ENCODE measurements at places on chromosomes 1 and 21.

DNA sequence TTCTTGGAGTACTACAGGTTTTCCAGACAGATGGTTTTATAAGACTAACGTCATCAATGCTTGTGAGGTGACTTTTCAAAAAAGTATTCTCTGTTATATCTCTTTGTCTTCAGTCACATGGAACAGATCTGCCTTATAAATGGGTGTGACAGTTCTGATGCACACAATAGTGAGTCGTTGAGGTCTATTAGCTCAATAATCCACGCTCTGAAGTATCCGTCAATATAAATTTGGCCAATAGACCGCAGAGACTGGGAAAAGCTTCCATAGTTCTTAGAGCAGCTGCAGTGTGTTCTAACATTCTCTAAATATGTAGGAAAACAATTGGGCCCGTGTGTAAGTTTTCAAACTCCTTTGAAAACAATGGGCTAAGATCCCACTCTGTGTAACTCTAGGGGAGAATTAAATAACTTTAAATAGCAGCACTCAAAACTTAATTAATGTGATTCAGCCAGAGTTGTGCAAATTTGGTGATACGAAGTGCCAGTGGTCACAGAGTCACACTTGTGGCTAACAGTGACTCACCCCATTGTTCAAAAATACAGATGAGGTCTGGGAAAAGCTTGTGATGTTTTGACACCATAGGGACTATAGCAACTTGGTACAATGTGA is 316.0 kb downstream of the LMO4 start:
- DNase-seq: no peak

DNA sequence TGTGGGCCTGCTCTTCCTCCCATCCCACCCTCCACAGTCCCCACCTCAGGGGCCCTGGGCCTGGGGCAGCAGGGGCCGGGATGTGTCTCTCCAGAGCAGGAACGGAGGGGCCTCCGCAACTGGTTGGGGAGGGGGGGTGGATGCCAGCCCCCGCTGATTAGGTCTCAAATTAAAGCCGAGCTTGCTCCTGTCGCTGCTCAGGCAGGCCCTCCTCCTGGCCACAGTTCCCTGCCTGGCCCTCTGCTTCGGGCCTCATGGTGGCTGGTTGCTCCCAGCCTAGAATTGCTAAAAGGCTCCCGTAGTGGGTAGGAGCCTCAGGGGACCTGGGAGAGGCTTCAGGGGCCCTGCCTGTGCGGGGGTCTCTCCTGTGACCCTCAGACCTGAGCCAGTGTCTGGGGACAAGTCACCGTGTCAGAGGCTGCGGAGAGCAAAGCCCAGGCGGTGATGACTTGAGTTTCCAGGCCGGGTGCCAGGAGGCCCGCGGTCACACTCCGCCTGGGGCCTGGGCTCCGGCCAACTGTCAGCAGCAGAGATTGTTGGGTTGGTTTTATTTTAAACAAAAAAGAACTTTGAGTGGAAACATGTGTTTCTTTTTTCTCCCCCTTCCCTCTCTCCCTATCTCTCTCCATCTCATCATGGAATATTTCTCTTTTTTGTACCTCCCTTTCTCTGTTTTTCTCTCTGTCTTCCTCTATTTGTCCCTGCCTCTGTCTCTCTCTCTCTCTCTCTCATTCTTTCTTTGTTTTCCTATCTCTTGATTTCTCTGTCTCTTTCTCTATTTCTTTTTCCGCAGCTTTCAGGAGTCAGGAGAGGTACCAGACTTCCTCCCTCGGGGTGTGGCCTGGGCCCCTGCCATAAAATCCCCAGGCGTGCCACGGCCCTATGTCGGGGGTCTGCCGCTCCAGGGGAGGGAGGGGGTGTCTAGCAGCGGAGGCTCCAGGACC is 20.0 kb upstream of the EPHA2 start:
- no peak for DNase-seq

- no peak for DNase-seq
These were observed 56.3 kb downstream of the ZP4 start for GRCh38 chr1:237834461-237834860.

DNA sequence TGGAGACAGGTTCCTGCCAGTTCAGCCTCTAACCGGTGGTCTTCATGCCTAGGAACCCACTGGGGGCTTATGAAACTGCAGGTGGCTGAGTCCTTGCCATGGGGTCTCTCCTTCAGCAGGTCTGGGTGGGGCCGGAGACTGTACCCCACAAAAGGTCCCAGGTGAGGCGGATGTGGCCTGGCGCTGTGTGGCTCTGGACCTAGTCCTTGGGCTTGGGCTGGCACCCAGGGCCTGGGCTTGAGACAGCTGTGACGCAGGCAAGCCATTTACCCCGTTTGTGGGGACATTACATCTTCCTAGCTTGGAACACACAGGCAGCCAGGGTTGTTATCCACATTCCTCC is 5.9 kb upstream of the SLX9 start:
- no peak for DNase-seq

DNA sequence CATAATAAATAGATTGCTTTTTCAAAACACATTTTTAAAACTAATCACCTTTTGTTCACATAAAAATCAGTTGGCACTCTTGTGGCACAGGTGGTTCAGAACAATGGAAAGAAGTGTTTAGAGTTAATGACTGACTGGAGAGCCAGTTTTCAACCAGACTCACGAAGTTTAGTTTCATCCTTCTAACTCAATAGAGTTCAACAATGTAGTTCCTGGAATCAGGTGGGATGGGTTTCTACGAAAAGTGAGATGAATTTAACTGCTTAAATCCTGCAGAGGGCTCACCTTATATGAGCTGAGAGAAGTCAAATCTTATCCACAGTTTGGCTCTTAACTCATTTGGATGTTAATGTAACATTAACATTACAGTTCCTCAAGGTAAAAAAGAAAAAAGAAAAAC is 116.5 kb downstream of the SMYD2 start:
- no peak for DNase-seq

All from NCI-H774 (cell line).